ENCODE measurements at places on chromosomes 13 and 19.

DNA sequence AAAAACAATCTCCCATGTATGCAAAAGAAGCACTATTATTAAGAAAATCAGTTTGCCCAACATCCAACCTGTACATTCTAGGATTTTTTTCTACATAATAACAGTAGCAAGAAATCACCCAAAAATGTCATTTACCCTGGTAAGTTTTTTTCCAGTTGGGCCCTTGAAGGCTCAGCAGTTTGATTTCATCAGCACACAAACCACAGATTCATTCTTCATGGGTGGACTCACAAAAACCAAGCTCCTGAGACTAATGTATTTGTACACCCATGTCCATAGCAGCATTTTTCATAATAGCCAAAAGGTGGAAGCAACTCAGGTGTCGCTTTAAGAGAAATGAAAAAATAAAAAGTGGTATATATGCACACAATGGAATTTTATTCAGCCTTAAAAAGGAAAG lies 210.1 kb downstream of the TBC1D4 start:
- no peak for DNase-seq

GRCh38 chr13:41995946-41996345 lies 35.0 kb upstream of the VWA8 start:
- no peak for DNase-seq

DNA sequence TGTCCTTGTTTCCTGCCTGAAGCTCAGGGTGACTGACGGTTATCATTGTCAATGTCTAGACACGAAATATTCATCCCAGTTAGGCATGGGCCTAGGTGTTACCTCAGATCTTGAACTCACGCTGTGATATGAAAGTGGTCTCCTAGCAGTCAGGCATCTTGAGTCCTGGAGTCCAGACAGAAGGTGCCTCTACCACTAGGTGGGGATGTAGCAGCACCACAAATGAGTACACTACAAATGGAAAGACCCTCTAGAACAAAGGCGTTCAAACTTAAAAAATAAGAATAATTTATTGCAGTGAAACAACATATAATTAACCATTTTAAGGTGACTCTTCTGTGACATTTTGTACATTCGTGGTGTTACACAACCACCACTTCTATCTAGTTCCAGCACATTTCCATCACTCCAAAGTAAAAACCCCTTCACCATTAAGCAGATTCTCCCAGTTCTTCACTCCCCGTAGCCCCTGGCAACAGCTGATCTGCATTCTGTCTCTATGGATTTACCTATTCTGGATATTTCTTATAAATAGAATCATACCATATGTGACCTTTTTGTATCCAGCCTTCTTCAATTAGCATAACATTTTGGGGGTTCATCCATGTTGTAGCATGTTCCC lies 11.9 kb upstream of the FRY start:
- no peak for DNase-seq

DNA sequence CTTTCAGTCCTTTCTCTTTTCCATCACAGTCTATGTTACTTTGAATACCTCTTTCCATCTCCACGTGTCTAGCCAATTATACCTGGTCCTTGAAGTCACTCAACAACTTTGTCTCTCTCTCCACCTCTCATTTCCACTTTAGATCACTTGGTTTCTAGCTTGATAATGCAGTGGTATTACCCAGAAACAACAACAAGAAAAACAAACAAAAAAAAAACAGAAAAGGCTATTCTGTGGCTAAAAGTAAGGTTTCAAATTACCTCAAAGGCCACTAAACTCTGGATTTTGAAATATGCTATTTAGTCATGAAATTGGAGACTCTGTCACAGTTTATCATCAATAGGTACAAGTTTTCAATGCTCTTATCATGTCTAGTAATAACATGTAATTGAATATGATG lies 184.8 kb downstream of the PCDH9 start:
- no peak for DNase-seq
